ENCODE measurements at places on chromosomes 1 and 21.

GRCh38 chr1:54575161-54575560 lies 27.1 kb downstream of the ACOT11 start:
- DNase-seq, result no peak

- DNase-seq, result no peak
Measured at GRCh38 chr1:168621356-168621755, 45.0 kb downstream of the XCL1 start.

DNA sequence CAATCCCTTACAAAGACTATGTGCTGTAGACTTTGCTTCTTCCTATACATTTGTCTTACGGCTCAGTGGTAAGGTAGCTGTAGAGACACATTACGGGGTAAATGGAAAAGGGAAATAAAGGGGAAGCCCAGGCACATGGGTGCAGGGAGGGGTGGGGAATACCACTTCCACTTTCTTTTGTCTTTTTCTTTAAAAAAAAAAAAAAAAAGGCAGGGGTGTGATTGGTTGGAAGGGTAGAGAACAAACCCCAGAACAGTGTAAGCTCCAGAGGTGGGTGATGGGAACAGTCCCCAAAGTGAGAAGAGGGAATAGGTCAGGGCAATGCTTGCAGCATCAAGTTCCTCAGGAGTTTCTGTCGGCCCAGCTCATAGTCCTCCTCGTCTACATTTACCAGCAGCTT lies 3.9 kb downstream of the NIT1 start:
- DNase-seq, result no peak

GRCh38 chr1:94142583-94142982 lies 21.6 kb upstream of the ABCA4 start:
- no peak for DNase-seq

GRCh38 chr1:89466307-89466930 lies 58.2 kb upstream of the LRRC8B start:
- no peak for DNase-seq

DNA sequence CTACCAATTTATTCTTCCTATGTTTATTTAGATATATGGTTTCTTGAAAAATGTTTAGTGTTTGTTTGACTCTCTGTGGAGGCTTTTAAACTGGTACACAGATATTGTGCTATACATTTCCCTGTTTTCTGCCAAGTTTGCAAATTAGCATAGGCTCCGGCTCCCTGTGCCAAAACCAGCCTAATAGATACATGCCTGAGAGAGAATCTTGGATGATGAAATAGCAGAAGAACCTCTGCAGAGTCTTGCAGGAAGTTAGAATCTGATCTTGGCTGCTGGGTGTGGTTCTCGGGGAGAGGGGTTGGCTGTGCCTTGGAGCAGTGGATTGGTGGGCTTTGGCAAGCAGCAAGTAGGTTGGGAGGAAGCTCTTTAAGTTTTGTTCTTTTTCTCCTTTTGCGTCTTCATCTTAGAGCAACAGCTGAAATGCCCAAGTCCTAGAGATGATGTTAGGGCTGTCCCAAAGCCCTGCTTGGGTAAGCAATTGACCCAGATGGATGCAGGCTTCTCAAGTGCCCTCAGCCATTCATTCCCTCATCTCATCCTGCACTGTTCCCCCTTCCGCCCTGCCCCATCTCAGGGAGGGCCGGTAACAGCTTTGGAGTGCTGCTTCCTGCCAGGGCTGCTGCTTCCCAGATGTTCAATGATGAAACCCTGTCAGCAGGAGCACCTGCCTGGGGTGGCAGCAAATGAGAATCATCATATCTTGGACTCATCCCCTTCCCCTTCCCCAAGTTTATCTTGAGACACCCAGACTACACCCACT lies 9.3 kb downstream of the PLA2G2A start:
- no peak for DNase-seq
